Activated CD4-positive, alpha-beta memory T cell treated with anti-CD3 and anti-CD28 coated beads for 36 hours (primary cell): ENCODE measurements at places on chromosomes 12 and 14. TPM values are rescaled to one million over a fixed set of nuclear protein-coding genes. Genes with fewer than 3 reads are reported as not detected.
A peak's percentile ranks its signal among the peaks of the same experiment; 100 is the strongest.

DNA sequence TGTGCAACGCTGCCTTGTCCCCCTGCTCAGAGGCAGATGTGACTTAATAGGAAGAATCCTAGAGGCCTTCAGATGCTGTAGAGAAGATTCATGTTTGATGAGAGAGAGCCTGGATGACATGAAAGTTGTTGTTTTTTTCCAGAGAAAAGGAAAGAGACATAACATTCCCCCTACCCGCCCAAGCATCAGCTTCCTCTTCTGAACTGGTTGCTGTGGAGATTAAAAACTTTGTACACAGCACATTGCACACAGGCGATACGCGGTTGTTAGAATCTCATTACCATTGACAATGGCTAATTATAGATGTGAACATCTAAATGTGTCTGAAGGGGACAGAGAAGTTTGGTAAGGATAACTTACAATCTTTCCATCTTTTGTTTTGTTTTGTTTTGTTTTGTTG lies 13.6 kb upstream of the ETFBKMT start:
- no peak for DNase-seq
- H3K27me3 ChIP-seq: no peaks in the 10 kb centered on the region
- H3K36me3 ChIP-seq: no peaks in the 10 kb centered on the region
- H3K27ac ChIP-seq: no peak overlapping the region
- no peak overlapping the region for H3K4me3 ChIP-seq

GRCh38 chr12:113464852-113465719 lies 6.6 kb downstream of the LHX5 start:
- no peaks in the 10 kb centered on the region for H3K36me3 ChIP-seq
- H3K4me1 ChIP-seq: peaks cover 31% of the 10 kb centered on the region
- H3K4me3 ChIP-seq: no peak overlapping the region
- no peak for DNase-seq

SDR9C7 gene
- not detected for total RNA-seq

DNA sequence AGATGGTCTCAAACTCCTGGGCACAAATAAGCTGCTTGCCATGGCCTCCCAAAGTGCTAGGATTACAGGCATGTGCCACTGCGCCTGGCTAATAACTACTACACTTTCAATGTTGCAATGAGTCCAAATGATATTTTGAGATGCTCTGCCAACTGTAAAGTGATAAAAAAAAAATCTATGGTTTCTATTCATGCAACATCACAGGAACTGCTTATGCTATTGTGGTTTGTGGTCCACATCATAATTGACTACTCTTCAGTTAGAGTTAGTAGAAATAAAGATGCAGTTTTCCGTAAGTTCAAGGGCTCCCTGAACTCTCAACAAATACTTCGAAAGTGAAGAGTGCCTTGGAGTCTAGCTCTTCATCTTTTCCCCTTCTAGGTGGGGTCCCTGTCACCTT lies 239.4 kb downstream of the C12orf75 start:
- H3K36me3 ChIP-seq: no peaks in the 10 kb centered on the region
- H3K4me1 ChIP-seq: no peaks in the 10 kb centered on the region
- H3K4me3 ChIP-seq: no peak overlapping the region
- peaks cover 6% of the 10 kb centered on the region for H3K27me3 ChIP-seq
- H3K27ac ChIP-seq: no peak overlapping the region

DNA sequence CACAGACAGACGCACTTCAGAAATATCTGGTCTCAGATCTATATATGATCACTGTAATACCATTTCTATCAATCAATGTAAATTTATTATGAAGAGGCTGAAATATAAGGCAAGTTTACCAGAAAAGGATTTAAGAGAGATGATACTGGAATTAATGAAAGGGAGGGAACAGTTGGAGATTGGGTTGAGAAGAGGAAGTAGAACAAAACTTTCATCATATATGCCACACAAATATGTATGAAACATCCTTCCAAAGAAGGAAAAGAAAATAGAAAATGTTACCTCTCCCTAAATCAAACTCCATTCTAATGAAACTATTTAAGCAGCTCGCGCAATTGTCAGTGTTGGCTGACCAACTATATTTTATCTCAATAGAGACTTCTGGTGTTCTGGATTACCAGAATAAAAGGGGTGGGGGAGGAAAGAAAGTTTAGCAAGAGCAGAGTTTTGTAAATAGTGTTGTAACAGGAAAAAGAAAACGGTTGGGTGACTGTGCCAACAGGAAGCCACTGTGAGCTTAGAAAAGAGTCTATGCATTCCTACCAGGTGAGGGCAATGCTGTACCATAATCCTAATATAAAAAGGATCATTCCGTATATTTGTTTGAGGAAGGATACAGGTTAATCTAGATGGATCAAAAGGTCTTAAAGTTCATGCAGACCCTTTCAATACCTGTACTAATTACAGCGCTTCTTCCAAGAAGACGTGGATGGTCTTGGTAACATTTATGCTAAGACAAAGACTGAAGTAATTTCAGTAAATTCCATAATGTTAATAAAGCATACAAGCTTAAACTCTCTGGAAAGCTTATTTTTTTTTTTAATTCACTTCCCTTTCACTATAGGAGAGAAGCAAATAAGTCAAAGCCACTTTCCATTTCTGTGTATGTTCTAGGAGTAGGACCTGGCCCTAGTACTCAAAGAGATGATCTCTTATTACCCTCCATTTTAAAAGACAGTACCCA lies 14.5 kb upstream of the LLPH start:
- H3K27me3 ChIP-seq: no peaks in the 10 kb centered on the region
- no peak overlapping the region for H3K4me3 ChIP-seq

GRCh38 chr12:51798501-51798900 lies 50.0 kb downstream of the FIGNL2 start:
- no peaks in the 10 kb centered on the region for H3K36me3 ChIP-seq
- DNase-seq: no peak
- no peak overlapping the region for H3K27ac ChIP-seq
- H3K4me3 ChIP-seq: no peak overlapping the region
- no peaks in the 10 kb centered on the region for H3K4me1 ChIP-seq
- no peaks in the 10 kb centered on the region for H3K27me3 ChIP-seq

DNA sequence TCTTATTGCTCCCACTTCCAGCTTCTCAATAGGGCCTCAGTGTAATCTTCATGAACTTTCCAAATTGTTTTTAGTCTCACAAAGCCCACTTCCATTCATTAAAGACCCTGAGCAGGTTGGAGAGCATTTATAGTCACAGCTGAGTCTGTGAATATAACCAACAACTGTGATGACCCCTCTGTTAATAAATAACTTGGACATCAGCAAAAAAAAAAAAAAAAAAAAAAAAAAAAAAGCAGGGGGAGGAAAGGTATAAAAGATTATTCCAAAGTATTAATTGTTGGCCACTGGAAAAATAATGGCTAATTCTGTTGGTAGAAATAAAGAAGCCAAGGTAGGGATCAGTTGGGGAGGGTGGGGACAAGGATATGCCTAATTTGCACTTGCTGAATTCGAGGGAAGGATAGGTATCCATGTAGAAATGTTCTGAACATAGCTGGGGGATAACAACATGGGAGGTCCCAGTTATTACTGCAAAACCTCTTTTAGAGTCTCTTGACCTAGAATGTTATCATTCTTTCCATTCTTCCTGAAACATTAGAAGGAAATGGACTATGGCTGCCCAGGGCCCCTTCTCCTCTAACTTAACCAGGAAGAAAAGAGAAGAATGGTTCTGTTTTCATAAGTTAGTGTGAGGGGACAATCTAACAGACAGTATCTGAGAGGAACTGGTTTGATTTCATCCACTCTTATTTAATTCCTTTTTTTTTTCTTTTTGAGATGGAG lies 56.5 kb downstream of the SAMD4A start:
- H3K4me1 ChIP-seq: peaks cover 39% of the 10 kb centered on the region
- no peak for DNase-seq
- H3K4me3 ChIP-seq: no peak overlapping the region
- H3K27me3 ChIP-seq: no peaks in the 10 kb centered on the region
- H3K27ac ChIP-seq: no peak overlapping the region

- no peaks in the 10 kb centered on the region for H3K4me1 ChIP-seq
- H3K27ac ChIP-seq: no peak overlapping the region
- no peak for DNase-seq
- H3K27me3 ChIP-seq: no peaks in the 10 kb centered on the region
- H3K36me3 ChIP-seq: no peaks in the 10 kb centered on the region
- no peak overlapping the region for H3K4me3 ChIP-seq
Observed at GRCh38 chr12:40331886-40332285, 107.1 kb downstream of the LRRK2 start.

DNA sequence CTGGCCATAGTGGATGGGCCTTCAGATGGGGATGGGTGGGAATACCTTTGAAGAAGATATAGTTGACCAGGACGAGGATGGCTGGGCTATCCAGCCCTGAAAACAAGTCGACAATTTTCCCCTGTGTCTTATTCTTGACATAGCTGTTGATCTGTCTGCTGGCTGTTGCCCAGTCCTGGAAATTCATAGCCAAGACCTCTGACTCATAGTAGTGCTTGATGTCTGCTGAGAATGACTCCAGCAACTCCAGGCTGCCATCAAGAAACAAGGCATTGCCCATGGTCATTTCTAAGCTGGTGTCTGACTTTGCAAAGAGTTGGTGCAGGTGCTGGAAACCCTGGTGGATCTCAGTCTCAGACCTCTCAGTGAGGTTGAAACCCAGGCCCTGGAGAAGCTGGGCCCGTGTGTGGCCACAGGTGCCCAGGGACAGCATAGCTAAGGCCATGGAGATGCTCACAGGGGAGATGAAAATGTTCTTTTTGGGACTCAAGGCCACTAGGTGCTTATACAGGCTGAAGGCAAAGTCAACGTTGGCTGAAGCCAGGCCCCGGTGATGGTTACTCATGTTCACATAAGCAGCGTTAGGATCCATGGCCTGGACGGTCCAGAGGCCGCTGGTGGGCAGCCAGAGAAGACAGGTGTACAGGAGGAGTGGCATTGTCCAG lies 9.0 kb downstream of the SERPINA6 start:
- no peak for DNase-seq
- H3K4me1 ChIP-seq: no peaks in the 10 kb centered on the region
- H3K27me3 ChIP-seq: no peaks in the 10 kb centered on the region
- H3K4me3 ChIP-seq: no peak overlapping the region
- H3K36me3 ChIP-seq: no peaks in the 10 kb centered on the region

- H3K27me3 ChIP-seq: no peaks in the 10 kb centered on the region
- no peak overlapping the region for H3K4me3 ChIP-seq
- no peak for DNase-seq
- no peak overlapping the region for H3K27ac ChIP-seq
- H3K36me3 ChIP-seq: no peaks in the 10 kb centered on the region
Observed at GRCh38 chr12:97638739-97639138, 176.1 kb downstream of the RMST start.

- H3K4me3 ChIP-seq: no peak overlapping the region
- no peak overlapping the region for H3K27ac ChIP-seq
- no peaks in the 10 kb centered on the region for H3K36me3 ChIP-seq
Observed at GRCh38 chr12:119415714-119416113, 81.2 kb downstream of the CCDC60 start.

MMP17 gene
- total RNA-seq: 0.87 TPM

PTGDR gene
- 0.12 TPM for total RNA-seq

EXOC3L4 gene
- total RNA-seq: not detected

GRCh38 chr12:110348431-110349059 lies 55.0 kb downstream of the ANAPC7 start:
- H3K27ac ChIP-seq: peak overlapping the region; percentile 51
- no peaks in the 10 kb centered on the region for H3K27me3 ChIP-seq
- no peak for DNase-seq
- H3K36me3 ChIP-seq: peaks cover 50% of the 10 kb centered on the region
- no peak overlapping the region for H3K4me3 ChIP-seq
- H3K4me1 ChIP-seq: peaks cover 23% of the 10 kb centered on the region

DNA sequence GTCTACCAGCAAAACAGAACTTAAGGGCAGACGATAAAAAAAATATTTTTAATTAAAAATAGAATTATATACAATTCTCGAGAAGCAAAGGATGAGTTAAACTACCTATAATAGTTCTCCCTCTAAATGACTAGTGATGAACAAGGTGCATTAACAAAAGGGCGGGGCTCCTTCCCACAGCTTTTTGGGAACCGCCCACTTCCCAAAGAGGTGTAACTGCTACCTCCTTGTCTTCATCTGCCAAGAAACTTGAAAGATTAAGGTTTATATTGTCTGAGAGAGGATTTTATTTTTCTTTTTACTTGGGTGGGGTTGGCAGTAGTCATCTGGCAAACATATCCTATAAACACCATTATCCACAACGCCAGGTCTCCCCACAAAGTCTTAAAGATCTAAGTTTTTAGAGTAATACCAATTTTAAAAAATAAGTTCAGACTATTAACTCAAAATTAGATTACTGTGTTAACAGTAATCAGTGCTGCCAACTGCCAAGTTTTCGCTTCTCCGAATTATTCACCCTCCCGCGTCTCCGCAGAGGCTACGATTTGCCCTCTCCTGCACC lies 938 bp downstream of the RALGAPA1 start:
- H3K36me3 ChIP-seq: peaks cover 2% of the 10 kb centered on the region
- no peaks in the 10 kb centered on the region for H3K27me3 ChIP-seq
- H3K4me3 ChIP-seq: peak overlapping the region; percentile 99
- DNase-seq: peak; percentile 48

LRFN5 gene
- not detected for total RNA-seq

DNA sequence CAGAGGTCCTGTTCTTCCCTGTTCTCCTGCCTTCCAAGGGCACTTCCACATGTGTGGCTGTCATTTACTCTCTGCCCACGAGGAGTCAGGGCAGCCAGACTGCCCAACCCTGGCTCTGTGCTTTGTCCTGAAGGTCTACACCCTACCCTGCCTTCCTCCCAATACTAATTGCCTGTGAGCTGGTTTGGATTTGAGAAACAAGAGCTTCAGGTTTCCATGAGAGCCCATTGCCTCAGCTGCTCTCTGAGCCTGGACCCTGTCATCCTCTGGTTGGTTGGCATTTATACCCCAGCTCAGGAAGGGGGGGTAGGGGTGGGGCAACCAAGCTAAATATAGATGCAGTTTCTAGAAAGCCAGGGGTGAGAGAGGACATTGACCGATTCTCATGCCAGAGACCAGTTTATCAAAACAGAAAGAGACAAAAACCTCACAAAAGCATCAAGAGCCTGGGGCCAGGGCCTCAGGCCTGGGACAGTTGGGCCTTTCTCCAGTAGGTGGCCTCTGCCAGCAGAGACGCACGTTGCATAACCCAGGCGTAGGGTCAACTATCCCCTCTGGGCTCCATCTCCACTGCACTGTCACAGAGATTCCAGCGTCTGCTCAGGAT lies 34.5 kb downstream of the VDR start:
- no peak overlapping the region for H3K4me3 ChIP-seq
- peak overlapping the region; percentile 76 for H3K27ac ChIP-seq
- H3K4me1 ChIP-seq: peaks cover 70% of the 10 kb centered on the region

DNA sequence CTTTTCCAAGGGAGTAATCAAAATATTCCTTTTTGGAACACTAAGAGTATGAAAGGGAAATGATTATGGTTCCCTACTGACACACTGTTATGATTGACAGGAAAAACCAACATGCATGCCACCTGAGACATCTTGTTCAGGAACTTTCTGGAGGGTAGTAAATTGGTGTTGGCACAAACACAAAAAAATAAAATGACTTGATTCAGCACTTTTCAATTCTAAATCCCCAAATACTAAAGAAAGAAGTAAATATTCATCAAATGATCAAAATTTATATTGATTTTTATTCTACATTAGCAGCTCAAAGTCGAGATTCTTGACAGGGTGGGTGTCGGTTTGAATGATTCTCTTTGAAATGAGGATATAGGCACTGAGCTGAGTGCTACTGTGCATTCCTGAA lies 271.4 kb upstream of the NPAS3 start:
- no peak overlapping the region for H3K27ac ChIP-seq
- H3K4me3 ChIP-seq: no peak overlapping the region
- DNase-seq: no peak
- no peaks in the 10 kb centered on the region for H3K36me3 ChIP-seq

REP15 gene
- not detected for total RNA-seq

BEST3 gene
- total RNA-seq: not detected

- no peaks in the 10 kb centered on the region for H3K4me1 ChIP-seq
- H3K4me3 ChIP-seq: no peak overlapping the region
- H3K27ac ChIP-seq: no peak overlapping the region
Observed at GRCh38 chr12:84766375-84766774, 146.2 kb downstream of the SLC6A15 start.
